Adrenal gland (tissue), 19 donors: ENCODE measurements at places on chromosomes 7 and 10. TPM values are rescaled to one million over a fixed set of nuclear protein-coding genes. Genes with fewer than 3 reads are reported as not detected.

The PSD gene
- 43.7 TPM for polyA plus RNA-seq

The TCAF1 gene
- polyA plus RNA-seq = 102 TPM

The TMEM184A gene
- polyA plus RNA-seq = 2.1 TPM

GRCh38 chr10:480928-481552 is 208.4 kb downstream of the DIP2C start:
- DNase-seq = peak; percentile 69

The CHRM2 gene
- polyA plus RNA-seq = 0.07 TPM

The TAC1 gene
- polyA plus RNA-seq = 4.3 TPM

The ABCB1 gene
- 1,762 TPM for polyA plus RNA-seq

DNA sequence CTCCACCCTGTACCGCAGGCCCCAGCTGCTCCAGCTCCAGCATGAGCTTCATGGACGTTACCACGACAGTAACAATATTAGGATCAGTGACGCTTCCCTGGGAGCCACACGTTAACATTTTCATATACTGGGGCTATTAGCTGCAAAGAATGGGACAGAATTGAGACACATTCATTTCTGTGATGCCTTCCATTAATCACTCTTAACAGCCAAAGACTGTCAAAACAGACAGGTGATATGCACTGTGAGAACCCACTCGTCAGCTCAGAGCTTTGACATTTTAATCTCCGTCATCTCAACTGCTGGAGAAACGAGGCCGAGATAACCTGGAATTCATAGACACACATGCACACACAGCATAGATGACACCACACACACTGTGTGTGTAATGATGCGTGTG is 408.4 kb upstream of the SHH start:
- DNase-seq = no peak

- DNase-seq = no peak
Observed at GRCh38 chr10:63446716-63447440, 18.9 kb downstream of the JMJD1C start.

DNA sequence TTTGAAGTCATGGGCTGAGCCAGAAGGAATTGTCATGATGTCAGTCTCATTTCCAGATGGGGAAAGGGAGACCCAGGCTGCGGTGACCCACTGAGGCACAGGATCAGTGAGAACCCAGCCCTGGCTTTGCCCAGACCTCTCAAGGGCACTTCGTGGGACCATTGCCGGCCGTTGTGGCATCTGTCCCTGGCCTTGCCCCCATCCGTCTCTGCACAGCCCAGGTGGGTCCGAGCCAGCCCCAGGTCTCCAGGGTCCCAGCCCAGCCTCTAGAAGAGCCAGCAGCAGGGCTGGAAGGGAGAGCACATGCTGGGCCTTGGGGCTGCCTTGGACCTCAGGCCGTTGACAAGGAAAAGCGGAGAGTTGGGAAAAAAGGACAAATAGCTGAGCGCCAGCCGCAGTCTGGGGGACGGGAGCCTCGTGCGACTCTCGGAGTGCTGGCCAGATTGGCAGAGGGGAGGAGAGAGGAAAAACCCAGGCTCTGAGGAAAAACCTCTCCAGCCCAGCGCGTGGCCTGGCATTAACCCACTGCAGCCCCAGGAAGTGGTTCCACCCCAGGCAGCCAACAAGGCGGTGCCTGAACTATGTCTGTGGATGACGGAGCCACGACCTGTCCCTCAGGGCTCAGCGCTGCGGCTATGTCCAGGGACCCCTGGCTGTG is 30.2 kb downstream of the GRIFIN start:
- no peak for DNase-seq

- DNase-seq = peak; percentile 86
Observed at GRCh38 chr7:36128448-36129047, 24.5 kb upstream of the EEPD1 start.

DNA sequence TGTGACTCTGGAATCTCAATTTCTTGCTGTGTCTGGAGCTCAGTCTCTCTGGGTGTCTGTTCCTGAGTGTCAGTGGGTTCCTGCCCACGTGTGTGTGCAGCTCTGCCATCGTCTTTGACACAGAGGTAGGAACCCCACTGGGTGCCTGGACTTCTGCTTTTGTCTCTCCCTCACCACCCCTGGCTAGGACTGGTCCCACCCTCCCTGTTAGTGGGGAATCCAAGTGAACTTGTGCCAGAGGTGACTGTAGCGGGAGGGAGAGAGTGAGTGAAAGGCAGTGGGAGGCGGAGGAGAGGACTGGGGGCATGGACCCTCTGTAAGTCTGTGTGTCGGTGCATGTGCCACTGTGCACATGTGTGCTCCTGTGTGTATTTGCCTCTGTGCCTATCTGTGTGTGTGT is 299.9 kb upstream of the ZMIZ1 start:
- no peak for DNase-seq

GRCh38 chr7:7764520-7765396 is 46.4 kb upstream of the RPA3 start:
- DNase-seq = no peak

DNA sequence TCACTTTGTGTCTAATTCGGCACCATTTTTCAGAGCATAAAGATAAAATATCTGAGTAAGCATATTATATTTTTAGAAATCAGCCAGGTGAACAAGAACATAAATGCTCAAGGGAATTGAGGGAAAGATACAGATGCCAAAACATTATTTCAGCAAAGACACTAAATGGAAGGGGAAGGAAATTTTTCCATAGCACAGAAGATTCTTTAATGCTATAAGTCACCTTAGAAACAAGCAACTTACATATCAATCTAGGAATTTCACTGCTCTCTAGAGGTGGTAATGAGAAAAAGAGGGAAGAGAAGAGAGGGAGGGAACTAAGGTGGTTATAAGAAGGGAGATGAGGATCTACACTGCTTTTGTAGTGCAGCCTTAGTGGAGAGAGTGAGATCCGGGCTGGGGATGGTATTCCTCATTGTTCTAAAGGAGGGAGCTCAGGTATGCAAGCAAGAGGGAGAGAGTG is 20.4 kb downstream of the ZNF365 start:
- no peak for DNase-seq

DNA sequence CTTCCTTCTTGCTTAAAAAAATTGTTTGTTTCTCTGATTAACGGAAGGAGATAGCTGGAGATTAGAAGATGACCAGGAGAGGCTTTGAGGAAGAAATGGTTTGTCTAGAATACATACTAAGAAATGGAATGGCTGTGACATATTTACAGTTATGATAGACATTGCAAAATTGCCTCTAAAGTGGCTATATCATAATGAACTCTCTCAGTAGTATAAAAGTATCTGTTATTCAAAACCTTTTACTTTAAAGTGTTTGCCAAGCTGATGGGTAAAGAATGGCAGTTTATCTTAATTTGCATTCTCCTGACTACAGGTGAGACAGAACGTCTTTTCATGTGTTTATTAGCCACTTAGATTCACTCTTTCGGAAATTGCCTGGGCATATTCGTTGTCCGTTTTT is 28.7 kb downstream of the LRGUK start:
- no peak for DNase-seq

DNA sequence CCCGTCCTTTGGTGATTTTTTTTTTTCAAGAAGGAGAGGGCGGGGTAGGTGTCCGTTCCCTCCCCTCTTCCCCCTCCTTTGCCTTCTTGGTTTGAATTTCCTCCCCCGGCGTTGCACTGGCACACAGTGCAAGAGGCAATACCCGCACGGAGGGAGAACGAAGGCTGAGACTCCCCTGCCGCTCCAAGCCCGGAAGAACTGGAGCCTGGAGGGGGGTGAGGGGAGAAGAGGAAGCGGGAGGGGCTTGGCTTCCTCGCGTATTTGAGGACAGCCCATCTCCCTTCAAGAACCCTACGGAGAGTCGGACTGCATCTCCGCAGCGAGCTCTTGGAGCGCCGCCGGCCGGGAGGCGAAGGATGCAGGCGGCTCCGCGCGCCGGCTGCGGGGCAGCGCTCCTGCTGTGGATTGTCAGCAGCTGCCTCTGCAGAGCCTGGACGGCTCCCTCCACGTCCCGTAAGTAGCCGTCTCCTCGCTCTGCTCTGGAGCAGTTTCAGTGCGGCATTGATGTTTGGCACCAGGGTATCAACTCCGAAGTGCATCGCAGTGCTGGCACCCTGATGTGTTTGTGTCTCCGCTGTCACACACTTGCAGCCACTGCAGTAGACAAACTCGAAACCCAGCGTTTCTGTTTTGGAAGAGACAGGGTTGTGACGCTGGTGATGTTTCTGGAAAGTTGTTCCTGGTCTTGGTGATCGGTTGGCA is at the start of gene CNTNAP2:
TSS of gene CNTNAP2 (plus strand) at position 281 of the 702 bp plus-strand sequence. CDS start at position 357, 76 bp downstream.
- DNase-seq = no peak

The SEC23IP gene
- polyA plus RNA-seq = 83.5 TPM

- DNase-seq = no peak
Observed at GRCh38 chr7:8037151-8037550, 68.6 kb downstream of the GLCCI1 start.

The CALCR gene
- polyA plus RNA-seq = 0.03 TPM

- peak; percentile 38 for DNase-seq
Observed at GRCh38 chr10:133087679-133088178, at the start of gene ADGRA1. Gene ADGRA1 (plus strand): TSS chr10:133087924. CDS start chr10:133088910, 986 bp downstream.

DNA sequence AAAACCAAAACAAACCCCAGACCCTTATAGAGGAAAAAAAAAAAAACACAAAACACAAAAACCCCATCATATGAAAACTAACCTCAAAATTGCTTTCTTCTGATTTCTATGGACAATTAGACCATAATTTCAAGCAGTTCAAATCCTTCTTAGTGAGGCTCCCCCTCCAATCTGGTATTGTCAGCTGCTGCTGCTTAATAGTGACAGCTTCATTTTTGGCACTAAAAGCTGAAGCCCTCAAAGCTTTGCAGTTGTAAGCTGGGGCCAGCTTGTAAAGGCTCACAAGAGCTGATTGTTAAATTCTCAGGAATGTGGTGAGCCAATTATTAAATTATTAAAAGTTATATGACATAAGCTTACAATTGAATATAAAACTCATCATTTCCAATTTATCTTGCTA is 21.9 kb downstream of the ATXN7L1 start:
- no peak for DNase-seq

DNA sequence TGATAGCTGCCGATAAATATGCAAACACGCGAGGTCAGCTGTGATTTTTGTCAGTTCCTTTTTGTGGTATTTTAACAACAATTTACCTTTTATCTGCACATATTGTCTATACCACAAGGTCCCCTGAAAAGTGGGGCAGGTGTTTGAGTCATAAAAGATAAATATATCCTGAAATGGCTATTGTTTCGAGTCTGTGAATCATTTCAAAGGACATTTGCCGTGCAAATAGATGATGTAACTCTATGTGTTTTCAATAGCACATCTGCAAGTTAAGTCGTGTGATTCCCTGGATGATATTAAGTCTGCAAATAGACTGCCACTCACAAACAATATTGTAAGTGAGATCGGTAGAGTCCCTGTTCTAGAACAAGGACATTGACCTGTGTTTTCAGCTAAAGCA is 193.0 kb upstream of the PITRM1 start:
- no peak for DNase-seq

DNA sequence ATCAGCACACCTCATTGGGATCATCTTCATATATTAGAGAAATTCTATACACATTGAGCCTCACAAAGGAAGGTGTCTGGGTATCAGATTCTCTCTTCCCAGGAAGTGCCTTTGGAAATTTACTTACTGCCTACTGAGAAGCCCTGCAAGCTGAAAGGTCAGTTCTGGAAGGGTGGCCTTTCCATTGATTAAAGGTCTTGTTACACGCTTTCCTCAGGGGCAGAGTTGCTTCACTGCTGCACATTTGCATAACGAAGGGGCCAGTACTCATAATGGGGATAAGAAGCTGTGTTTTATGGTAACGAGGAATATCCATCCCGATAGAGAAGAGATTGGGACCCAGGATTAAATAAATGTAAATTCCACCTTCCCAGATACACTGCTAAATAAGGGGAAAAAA is 19.4 kb upstream of the IL15RA start:
- no peak for DNase-seq

DNA sequence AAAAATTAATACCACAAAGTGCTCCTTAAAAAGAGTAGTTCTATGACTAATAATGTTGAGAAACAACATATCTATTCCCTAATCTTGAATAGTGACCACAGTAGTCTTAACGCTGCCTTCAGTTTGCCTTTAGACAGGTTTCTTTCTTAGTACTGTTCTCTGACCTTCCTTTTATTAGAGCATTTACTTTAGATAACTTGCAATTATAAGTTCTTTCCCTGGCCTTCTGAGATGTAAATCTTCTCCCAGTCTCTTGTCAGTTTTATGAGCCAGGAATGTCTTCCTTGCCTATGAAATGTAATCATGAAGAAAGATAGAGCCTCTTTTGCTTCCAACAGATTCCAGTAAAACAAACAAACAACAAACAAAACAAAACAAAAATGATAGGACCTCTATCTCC is 1119.8 kb upstream of the LRRTM3 start:
- DNase-seq = no peak

DNA sequence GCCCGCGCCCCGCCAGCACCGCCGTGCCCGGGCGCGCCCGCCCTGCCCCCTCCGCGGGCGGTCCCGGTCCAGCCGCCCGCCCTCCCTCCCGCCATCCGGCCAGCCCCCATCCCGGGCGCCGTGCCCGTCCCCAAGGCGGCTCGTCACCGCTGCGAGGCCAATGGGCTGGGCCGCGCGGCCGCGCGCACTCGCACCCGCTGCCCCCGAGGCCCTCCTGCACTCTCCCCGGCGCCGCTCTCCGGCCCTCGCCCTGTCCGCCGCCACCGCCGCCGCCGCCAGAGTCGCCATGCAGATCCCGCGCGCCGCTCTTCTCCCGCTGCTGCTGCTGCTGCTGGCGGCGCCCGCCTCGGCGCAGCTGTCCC is at the start of gene HTRA1:
TSS of gene HTRA1 (plus strand) at position 187 of the 362 bp plus-strand sequence. CDS start at position 287, 100 bp downstream.
- peak; percentile 80 for DNase-seq

- DNase-seq = no peak
Observed at GRCh38 chr10:112979927-112980326, 29.9 kb downstream of the TCF7L2 start.
